H9 (cell line): ENCODE measurements at places on chromosomes 4 and X. TPM values are rescaled to one million over a fixed set of nuclear protein-coding genes. Genes with fewer than 3 reads are reported as not detected.

- DNase-seq, result no peak
These were observed 109.0 kb upstream of the RAPGEF2 start for GRCh38 chr4:158993891-158994290.

DNA sequence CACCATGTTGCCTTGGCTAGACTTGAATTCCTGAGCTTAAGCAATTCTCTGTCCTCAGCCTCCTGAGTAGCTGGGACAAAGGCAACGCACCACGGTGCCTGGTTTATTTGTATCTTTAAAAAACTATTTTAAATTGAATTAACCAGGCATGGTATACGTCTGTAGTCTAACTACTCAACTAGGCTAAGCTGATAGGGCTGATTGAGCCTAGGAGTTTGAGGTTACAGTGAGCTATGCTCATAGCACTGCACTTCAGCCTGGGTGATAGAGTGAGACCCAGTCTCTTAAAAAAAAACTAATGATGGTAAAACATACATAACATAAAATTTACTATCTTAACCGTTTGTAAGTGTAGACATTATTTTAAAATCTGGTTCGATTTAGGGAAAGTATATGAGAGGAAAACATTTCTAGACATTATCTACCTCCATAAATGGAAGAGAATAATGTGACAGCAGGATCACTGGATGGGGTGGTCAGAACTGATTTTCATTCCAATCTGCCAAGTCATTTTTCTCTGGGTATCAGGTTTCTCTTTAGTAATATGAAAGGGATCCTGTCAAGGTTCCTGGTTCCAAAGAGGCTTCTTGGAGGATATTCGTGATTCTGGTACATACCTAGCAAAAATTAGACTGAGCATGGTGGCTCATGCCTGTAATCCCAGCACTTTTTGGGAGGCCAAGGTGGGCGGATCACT is 8.7 kb upstream of the ITGB1BP2 start:
- no peak for DNase-seq

The TMEM154 gene
- 0.77 and 1.7 TPM in 2 replicates for total RNA-seq

DNA sequence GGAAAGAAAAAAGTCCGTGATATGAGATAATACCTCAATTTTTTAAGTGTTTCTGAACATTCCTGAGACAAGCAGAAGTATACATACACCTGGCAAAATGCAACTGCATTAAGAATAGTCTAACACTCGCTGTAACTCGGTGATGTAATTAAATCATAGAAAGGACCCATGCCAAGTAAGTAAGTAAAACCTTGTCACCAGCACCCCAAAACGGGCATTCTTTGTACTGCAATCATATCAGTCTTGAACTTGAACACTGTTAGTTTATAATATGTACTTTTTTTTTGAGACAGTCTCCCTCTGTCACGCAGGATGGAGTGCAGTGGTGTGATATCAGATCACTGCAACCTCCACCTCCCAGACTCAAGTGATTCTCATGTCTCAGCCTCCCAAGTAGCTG is 47.4 kb downstream of the SMIM14 start:
- DNase-seq, result no peak

GRCh38 chrX:65587616-65588526 is 53.3 kb upstream of the LAS1L start:
- no peak for DNase-seq

GRCh38 chr4:22692736-22693135 is at the start of gene GBA3:
TSS of gene GBA3 (plus strand) at chr4:22692937.
- DNase-seq, result no peak

GRCh38 chrX:150506486-150506885 is 61.9 kb upstream of the MTM1 start:
- DNase-seq, result peak; percentile 64

DNA sequence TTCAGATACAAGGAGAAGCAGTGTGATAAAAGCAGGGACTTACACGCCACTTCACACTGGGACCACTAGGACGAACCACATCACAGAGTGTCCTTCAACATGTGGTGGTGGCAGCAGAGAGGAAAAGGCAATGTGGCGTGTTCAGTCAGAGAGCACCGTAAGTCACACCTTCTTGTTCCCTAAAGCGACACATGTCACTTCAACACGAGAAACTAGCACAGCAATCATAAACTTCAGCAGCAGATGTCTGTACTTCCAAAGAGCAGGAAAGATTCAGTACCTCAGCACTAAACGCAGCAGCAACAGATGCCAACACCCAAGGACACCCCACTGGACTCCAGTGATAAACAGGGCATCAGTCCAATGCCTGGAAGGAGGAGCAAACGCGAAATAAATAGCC is 96.7 kb downstream of the AREG start:
- peak; percentile 30 for DNase-seq

DNA sequence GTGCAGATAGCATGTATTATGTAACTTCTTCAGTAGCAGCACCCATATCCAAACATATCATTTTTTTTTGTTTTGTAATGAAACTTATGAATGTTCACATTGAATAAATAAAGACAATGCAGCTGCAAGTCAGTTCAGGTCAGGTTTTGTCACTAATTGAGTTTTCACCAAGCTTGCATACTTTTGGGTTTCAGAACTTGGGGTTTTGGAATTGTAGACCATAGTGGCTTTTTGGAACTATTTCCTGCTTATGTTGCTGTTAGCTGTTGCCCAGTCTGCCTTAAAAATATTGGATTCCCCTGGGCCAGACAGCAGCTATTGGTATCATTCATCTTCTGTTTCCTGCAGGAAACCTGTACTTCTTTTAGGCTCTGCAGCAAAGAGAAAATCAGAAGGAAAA is 113.4 kb upstream of the LIMCH1 start:
- no peak for DNase-seq

The TIGD4 gene
- total RNA-seq, result 2.0 TPM in 2 replicates

The GC gene
- total RNA-seq, result 0.15 TPM in 1 of 2 replicates, not detected in the other
